Activated T-cell treated with anti-CD3 and anti-CD28 coated beads, Interleukin-2, amount 50 U/mL, for 1 hour (primary cell): ENCODE measurements at places on chromosomes 2 and 18.

- no peak for DNase-seq
These were observed 20.6 kb upstream of the EPAS1 start for GRCh38 chr2:46276642-46277041.

- DNase-seq = no peak
These were observed 6.0 kb upstream of the SLC35F6 start for GRCh38 chr2:26757873-26758789.

- DNase-seq = no peak
These were observed 24.3 kb upstream of the KLHL29 start for GRCh38 chr2:23360571-23361125.

DNA sequence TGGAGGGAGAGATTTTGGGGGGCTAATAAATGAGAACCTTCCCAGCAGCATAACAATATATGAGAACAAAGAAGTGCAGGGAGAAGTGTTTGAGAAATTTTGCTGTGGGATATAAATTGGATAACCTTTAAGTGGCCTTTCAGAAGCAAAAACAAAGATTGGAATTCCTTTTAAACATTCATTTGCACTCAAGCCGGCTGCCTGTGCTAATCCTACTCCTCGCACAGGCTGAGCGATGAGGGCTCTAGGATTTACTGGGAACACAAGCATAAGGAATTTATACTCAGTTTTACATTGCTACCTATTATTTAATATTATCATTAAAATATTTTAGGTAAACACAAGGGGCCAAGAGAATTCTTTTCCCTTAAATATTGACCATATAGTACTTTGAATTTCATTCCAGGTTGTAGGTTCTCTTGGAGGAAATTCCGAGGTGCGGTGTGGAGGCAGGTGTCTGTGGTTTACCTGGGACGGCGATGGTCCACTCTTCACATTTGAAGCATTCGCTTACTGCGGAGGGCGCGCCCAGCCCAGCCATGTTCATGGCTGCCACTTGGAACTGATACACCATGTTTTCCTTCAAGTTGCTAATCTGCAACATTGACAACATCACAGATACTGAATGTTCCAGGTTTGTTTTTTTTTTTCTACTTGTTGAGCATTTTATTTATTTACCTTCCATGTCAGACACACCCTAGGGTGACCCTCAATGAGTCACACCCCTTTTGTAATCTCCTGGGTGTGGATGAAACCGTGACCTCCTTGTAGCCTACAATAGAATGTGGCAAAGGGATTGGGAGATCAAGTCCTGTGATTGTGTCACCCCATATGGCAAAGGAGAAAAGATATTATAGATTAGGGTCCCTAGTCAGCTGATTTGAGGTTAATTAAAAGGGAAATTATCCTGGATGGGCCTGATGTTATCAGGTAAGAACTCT is 100.1 kb downstream of the MYOM1 start:
- no peak for DNase-seq

- no peak for DNase-seq
These were observed 95.8 kb upstream of the FOSL2 start for GRCh38 chr2:28296904-28297303.

DNA sequence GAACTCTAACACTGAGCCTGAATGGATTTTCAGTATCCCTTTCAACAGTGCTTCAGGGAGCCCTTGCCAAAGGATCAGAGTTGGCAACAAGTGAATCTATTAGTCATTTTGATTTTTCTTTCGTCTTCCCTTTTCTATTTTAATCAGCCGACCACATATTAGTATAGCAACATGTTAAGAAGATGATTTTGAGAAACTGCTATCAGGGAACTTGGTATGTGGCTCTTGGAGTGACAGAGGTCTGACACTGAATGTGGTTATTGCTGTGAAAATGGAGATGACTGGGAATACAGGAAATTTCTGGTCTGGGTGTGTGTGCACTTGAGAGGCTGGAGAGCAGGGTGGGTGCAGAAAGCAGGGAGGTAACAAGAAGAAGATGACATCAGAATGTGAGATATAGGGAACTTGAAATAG is 28.7 kb upstream of the IL1RL1 start:
- DNase-seq = no peak

DNA sequence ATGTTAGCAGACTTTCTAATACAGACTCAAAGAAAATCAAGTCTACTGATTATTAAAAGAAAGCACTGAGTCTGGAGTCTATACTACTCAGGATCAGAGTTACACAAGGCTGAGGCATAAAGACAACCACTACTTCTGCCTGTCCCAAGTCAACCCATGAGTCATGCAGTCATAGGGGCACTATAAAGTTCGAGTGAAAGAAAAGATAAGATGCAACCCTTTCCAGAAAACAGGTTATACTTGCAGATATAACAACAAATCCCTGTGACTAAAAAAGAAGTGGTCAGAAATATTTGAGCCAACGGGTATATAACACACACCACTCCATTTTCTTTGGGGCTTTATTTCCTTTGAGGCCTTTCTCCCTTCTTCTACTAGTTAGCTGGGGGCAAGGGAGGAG is 18.6 kb upstream of the SCRN3 start:
- DNase-seq = no peak
